ENCODE measurements at places on chromosomes 2 and 18. TPM values are rescaled to one million over a fixed set of nuclear protein-coding genes. Genes with fewer than 3 reads are reported as not detected.

TXNDC2 gene
- total RNA-seq = not detected

WNT10A gene
- total RNA-seq = 0.29 TPM

GDF7 gene
- total RNA-seq = not detected

DNMT3A gene
- 77.6 TPM for total RNA-seq

DYSF gene
- total RNA-seq = 0.17 TPM

SNTG2 gene
- total RNA-seq = not detected

FIGN gene
- not detected for total RNA-seq

DOK6 gene
- not detected for total RNA-seq

MYOM1 gene
- total RNA-seq = 1.6 TPM

COL4A3 gene
- total RNA-seq = not detected

PIEZO2 gene
- not detected for total RNA-seq
